ENCODE measurements at places on chromosomes 16 and 17.

- no peak for DNase-seq
Measured at GRCh38 chr17:19244781-19245180, 7.6 kb downstream of the EPN2 start.

DNA sequence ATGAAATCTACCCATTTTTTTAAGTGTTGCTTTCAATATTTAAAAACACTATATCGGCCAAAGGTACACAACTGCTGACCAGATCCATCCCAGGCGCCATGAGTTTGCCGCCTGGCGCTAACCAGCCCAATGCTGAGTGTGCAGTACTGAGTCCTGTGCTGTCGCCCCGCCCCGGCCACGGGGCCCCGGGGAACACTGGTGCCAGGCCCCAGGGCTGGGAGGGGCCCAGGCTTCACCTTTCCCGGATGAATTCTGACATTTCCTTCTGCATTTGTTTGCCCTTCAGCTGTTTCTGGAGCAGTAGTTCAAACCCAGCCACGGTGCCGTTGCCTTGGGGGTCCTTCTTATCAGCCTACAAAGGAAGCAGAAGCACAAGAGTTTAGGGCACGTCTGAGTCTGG is 37.8 kb upstream of the RCVRN start:
- DNase-seq, result no peak

DNA sequence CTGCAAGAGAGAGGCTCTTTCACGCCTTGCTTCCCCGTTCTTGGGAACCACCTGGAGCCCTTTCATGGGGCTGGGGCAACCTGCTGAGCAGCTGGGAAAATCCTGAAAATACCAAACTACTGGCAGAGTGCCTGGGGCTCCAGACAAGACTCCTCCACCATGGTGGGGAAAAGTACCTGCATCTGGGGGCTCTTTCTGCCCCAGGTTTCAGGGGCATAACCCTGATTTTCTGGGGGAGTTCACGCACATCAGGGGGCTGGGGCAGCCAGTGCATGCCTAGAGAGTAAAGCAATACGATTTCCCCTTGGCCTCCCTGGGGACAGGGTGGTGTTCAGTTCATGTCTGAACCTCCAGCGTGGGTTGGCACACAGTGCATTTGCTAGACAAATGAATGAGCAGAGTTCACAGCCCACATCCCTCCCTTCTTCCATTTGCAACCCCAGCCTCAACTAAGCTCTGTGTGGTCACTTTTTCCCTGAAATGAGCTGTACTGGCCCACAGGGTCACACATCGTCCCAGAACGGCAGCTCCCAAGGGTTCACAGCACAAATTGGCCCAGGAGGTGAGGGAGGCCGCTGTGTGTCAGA is 5.2 kb upstream of the CDC42EP4 start:
- DNase-seq, result no peak

DNA sequence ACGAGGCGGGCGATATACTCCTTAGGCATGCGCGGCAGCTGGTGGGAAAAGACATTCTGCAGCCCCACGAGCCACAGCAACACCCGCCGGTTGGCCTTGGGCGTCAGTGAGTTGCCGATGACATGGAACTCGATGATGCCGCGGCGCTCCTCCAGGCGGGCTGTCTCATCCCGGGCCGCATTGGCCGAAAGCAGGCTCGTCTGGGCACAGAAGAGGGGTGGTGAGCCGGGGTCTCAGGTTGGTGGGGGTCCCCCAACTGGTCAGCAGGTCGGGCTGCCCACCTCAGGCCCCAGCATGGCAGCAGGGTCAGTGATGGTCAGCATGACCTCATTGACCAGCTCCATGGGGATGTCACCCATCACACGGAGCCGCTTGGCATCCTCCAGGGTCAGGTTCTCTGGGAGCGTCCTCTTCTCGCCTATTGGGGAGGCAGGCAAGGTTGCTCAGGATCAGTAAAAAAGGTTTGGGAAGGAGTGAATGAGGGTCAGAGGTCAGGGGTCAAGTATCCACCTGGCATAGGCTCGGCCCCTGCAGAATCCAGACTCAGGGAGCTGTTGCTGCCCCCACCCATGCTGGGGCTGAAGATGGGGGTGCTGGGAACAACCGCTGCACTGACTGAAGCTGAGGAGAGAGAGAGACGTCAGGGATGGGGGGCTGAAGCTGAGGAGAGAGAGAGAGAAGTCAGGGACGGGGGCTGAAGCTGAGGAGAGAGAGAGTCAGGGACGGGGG is 3.6 kb downstream of the KAT2A start:
- no peak for DNase-seq

GRCh38 chr16:14109782-14110727 is 38.9 kb downstream of the MRTFB start:
- no peak for DNase-seq

- no peak for DNase-seq
Measured at GRCh38 chr16:18836702-18837101, 35.4 kb upstream of the ARL6IP1 start.

- DNase-seq, result no peak
Measured at GRCh38 chr16:25030420-25031131, 15.4 kb upstream of the ARHGAP17 start.

- peak; percentile 84 for DNase-seq
Measured at GRCh38 chr16:12677502-12677901, 126.2 kb downstream of the CPPED1 start.

GRCh38 chr16:47916266-47916665 is 239.5 kb downstream of the ABCC12 start:
- no peak for DNase-seq

DNA sequence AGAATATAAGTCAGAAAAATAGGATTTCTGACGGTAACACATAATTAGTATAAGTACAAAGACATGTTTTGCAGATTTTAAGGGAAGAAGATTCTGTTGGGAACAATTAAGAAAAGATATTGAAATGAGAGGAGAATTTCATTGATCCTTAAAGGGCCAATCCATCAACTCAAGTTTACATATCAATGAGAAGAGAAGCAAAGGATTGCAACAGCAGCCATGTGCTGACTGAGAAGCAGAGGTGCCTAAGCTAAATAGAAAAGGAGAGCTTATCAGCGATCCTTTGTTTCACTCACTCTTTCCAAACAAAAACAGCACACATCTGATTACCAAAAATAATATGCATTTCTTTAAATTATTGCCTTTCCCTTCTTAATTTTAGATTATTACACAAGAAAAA is 94.6 kb downstream of the ITFG1 start:
- no peak for DNase-seq

DNA sequence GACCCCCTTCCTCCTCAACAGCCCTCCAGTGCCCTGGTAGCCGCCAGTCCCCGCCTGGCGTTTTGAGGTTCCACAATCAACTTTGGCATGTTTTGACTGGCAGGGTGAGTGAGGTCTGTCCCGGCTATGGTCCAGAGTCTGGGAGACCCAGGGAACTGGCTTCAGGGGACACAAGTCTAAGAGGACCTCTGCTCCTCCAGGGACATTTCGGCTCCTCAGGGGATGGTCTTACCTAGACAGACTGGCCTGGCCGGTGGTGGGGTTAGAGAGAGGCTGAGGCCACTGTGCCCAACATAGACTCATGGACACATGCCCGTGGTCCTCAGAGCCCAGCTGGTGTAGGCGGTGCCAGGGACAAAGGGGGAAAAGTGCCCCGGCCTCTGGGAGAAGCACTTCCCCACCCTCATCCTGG is 2.2 kb downstream of the TMC8 start:
- no peak for DNase-seq

DNA sequence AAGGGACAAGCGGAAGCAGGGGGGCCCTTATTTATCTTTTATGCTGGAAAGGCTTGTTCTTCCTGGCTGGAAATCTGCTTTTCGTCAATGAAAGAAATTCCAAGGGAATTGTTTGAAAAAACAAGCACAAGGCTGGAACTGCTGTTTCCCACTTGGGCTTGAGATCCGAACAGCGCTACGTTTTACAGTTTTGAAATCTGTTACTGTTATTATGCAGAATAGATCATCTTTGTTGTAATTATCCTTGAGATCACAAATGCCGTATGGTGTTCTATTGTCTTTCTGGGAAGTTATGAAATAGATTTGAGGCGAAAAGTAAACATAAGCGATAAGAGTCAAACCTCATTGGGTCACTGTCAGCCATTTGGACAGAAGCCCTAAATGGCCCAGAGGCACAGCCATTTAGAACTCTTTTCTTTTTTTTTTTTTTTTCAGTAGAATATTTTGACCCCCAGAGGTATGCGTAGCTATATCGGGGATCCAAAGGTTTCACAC is 223.3 kb downstream of the IRX3 start:
- DNase-seq, result no peak

GRCh38 chr16:7688811-7689210 is 356.2 kb downstream of the RBFOX1 start:
- no peak for DNase-seq

DNA sequence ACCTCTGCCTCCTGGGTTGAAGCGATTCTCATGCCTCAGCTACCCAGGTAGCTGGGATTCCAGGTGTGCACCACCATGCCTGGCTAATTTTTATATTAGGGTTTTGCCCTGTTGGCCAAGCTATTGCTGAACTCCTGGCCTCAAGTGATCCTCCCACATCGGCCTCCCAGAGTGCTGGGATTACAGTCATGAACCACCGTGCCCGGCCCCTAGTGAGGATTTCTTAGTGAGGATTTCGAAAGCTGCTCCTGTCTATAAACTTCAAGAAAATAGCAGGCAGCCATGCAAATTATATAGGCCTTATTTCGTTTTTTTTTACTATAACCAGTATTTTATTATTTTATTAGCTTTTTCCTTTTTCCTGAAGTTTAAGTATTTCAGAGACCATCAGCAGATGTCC is 41.6 kb downstream of the EPN2 start:
- DNase-seq, result no peak

- DNase-seq, result no peak
Measured at GRCh38 chr17:32609884-32610650, 123.3 kb downstream of the CDK5R1 start.

- peak; percentile 87 for DNase-seq
Measured at GRCh38 chr17:66076546-66077190, 115.3 kb downstream of the CEP112 start.

DNA sequence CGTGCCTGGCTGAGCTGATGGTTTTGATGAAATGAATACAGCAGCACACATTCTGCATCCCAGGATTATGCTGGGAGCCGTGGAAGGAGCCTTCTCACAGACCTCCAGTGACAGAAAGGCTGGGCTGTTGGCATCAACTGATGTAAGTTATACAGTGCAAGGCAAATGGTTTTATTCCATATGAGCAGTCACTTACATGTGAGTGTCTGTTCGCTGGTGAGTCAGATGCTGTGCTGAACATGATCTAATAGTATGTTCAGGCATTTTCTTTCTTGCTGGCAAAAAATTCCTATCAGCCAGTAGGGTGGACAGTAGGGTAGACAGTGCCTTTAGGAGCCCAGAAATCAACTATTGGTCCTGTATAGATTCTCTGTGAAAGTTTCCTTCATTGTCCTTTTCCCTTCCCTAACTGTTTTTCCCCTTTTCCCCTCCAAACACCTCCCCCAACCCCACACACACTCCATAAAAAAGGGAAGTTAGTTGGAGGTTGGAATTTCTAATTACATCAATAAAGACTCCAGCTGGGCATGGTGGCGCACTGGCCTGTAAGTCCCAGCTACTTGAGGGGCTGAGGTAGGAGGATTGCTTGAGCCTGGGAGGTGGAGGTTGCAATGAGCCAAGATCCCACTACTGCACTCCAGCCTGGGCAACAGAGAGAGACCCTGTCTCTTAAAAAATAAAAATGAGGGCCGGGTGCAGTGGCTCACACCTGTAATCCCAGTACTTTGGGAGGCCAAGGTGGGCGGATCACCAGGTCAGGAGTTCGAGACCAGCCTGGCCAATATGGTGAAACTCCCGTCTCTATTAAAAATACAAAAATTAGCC is 36.2 kb downstream of the LDHD start:
- no peak for DNase-seq

- no peak for DNase-seq
Measured at GRCh38 chr17:30357476-30357875, 21.3 kb upstream of the CPD start.

DNA sequence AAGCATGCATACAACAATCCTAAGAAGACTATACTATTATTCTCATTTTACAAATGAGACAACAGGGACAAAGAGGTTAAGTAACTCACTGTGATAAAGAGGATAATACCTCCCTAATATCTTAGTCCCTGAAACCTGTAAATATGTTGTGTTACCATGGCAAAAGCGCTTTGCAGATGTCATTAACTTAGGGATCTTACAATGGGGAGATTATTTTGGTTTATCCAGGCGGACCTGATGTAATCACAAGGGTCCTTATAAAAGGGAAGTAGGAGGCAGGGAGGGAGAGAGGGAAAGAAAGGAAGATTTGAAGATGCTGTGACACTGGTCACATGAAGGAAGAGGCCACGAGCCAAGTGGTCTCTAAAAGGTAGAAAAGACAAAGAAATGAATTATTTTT is 164.7 kb downstream of the CNTNAP4 start:
- DNase-seq, result no peak

DNA sequence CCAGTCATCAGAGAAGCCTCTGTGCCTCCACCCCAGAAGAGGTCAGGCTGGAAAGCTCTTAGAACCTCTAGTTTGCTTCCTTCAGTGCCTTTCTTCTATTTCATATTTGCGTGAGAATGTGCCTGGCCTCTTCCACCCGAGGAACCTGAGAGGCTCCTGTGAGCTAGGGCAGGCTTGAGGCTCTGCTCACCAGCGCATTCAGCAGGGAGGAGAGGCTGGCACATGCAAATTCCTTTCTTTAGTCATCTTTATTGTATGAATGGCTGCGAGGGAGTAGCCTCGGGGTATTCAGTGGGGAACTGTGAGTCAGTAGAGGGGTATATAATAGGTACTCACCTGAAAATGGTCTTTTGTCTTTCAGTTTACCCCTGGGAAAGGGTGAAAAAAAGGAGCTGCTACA is 268.3 kb downstream of the ABCC12 start:
- DNase-seq, result no peak

GRCh38 chr17:79830763-79831264 is 8.4 kb downstream of the CBX4 start:
- no peak for DNase-seq

DNA sequence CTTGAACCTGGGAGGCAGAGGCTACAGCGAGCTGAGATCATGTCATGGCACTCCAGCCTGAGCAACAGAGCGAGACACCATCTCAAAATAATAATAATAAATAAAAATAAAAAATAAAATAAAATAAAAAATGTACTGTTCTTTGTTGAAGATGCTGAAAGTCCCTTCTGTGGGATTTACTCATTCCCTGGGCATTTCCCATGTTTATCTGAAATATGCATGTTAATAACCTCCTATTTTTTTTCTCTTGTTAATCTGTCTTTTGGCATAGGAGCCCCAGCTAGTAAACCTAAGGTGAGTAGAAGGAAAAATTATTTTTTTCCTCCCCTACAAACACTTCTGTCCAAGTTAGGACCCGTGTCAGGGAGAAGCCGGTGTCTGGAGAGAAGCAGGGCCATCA is 34.4 kb downstream of the TMEM92 start:
- no peak for DNase-seq

DNA sequence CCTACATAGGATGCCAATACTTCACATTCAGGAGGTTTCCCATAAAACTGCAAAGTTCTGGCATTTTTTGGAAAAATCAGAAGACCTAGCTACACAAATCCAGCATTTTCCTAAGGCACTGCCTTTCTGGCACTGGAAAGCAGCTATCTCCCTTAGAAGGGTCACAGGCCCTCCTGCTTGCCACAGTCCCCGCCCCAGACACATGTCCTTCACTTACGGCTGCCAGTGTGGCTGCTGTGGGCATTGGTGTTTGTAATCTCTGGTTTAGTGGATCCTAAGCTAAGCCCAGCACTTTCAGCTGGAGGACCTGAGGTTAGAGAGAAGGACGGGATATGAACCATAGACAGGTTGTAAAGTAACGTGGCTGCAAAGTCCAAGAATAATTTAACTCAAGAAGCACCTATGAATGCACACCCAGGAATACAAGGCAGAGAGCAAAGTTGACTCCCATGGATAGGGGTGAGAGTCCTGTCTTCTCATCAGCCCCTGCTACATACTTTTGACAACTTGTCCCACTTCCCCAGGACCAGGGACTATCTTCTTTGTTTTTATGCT is 100.0 kb downstream of the XYLT1 start:
- DNase-seq, result no peak
